ENCODE measurements at places on chromosomes 3 and 15.

DNA sequence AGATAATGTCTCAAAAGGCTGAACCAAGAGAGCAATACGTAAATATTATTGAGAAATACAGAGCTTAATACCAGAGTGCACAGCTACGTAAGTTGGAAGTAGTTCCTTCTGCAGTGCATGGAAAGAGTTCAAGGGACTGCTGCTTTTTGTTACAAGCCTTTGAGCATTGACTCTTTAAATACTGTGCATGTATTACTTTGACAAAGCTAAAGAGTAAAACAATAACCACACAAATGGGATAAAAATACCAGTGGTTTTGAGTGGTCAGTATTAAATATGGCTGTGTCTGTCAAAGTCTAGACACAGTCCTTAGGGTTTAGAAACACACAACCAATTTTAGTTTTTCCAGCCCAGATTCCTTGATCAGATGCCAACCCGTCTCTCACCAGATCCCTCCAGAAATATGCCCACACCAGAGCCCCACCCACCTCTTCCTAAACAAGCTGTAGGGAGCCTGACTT is 62.1 kb downstream of the SSR3 start:
- no peak for DNase-seq

DNA sequence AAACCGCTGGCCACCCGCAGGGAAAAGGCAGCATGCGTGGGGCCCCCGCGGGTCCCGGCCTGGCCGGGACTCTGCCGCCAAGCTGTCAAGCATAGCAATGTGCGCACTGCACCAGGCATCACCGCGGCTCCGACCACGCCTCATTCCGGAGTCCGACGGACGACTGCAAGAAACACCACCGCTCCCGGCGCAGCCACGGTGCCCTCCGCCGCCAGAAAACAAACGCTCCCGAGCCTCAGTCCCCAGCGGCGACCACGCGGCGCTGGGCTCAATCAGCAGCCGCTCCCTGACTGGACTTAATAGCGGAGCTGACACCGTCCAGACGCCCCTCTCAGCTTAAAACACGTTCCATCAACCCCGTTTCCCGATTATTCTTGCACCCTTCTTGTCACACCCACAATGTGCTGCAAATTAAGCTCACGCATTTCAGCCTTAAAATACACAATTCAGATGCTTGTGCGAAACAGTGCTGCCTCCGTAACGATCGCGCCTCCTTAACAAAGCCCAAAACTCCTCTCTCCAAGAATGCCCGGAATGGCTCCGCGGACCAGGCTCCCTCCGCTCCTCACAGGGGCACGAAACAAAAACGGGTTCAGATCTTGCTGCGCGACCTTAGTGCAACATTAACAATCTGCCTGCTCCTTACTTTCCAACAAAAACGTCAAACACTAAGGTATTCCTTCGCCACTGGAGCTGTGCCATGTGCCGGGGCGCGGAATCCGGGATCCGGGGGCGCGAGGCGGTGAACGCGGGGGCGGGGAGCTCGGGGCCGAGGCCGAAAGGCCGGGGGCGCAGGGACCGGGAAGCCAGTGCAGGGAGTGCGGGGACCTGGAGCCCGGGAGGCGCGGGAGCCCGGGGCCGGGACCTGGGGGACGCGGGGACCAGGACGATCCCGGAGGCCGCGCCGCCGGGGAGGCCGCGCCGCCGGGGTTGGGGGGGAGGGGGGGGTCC is 655 bp downstream of the CYFIP1 start:
- peak; percentile 37 for DNase-seq

GRCh38 chr3:194450341-194450740 is 36.5 kb downstream of the ATP13A3 start:
- no peak for DNase-seq

DNA sequence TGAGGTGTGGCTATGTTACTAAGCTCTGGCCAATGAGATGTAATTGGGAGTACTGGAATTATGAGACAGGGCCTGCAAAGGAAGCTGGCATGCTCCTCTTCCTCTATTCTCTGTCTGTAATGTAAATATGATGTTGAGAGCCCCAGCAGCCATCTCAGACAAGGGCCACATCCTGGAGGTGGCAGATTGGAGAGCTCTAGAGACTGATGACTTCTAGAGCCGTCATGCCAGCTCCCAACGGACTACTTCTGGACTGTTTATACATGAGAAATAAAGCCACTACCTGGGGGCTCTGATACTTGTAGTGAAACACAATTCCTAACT is 19.7 kb downstream of the PLD1 start:
- no peak for DNase-seq

DNA sequence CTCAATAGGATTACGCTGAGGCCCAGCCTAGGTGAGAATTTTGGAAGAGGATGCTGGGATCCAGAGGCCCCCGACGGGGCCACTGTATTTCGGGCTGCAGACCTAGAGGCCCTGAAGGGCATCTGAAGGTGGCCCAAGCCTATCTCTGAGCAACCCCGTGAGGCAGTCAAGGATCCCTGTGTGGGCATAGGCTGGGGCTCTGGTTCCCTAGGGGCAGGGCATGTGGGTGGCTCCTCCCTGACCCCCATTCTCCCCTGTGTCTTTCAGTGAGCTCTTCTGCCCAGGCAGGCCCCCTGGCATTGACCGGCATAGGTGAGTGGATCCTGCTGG is 216.0 kb downstream of the SNRPN start:
- no peak for DNase-seq

- DNase-seq, result no peak
These were observed 4.2 kb downstream of the TBC1D23 start for GRCh38 chr3:100265016-100265415.

- no peak for DNase-seq
These were observed 222.0 kb upstream of the UBE2E2 start for GRCh38 chr3:22981166-22981565.

All from progenitor cell of endocrine pancreas (in vitro differentiated cells).